ENCODE measurements at places on chromosomes 4 and X. TPM values are rescaled to one million over a fixed set of nuclear protein-coding genes. Genes with fewer than 3 reads are reported as not detected.

Gene SLC38A5
- 10.2 TPM for total RNA-seq

Gene MAGEA4
- total RNA-seq: not detected

Gene EDNRA
- 10.8 TPM for total RNA-seq

Gene HEPH
- total RNA-seq: 29.5 TPM

Gene CFAP99
- not detected for total RNA-seq

Data from fibroblast of the aortic adventitia (primary cell).